Transverse colon (tissue), 4 donors: ENCODE measurements at places on chromosomes 7 and 10.

DNA sequence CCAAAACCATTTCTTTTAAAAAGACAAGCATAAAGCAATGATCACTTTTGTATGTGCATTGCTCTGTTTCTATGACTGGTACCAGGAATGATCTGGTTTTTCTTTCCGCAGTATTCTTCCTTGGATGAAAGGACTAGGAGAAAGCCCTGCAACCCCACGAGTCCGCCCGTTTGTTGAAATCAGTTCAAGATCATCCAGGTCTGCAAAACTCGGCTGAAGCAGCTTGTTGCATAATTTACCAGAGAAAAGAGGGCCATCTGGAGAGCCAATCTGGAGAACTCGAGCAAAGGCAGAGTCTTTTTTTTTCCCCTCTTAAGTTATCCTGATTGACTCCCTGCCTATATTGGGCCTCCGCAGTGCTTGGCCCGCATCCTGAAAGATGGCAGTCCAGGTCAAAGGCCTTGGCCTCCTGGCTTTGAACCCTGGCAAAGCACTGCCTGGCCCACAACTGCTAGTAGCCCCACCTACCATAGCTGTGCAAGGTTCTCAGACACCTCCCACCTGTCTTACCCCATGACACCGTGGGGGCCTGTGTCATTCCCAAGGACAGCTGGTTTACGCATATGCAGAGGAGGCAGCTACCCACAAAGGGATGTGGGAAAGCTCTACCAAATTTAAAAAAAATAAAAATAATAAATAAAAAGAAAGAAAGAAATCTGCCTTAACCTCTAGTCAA, 572.2 kb downstream of the INHBA start:
- DNase-seq = no peak

GRCh38 chr7:79998363-79998762, 136.3 kb upstream of the GNAI1 start:
- no peak for DNase-seq

- no peak for DNase-seq
Observed at GRCh38 chr10:66836057-66836456, 89.8 kb upstream of the LRRTM3 start.

DNA sequence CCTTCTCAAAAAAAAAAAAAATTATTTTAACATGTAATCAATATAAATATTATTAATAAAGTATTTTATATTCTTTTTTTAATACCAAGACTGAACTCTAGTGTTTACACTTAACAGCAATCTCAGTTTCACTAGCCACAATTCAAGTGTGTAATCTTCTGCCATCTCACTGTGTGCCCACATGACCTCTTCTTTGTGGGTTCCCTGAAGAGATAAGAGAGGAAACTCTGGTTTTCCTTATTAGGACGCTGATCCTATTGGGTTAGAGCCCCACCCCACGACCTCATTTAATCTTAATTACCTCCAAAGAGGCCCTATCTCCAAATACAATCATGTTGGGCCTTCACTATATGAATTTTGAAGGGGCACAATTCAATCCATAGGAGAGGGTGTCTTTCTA, 177.6 kb downstream of the STK31 start:
- DNase-seq = no peak

- no peak for DNase-seq
Observed at GRCh38 chr7:86657948-86658347, 14.2 kb downstream of the GRM3 start.

DNA sequence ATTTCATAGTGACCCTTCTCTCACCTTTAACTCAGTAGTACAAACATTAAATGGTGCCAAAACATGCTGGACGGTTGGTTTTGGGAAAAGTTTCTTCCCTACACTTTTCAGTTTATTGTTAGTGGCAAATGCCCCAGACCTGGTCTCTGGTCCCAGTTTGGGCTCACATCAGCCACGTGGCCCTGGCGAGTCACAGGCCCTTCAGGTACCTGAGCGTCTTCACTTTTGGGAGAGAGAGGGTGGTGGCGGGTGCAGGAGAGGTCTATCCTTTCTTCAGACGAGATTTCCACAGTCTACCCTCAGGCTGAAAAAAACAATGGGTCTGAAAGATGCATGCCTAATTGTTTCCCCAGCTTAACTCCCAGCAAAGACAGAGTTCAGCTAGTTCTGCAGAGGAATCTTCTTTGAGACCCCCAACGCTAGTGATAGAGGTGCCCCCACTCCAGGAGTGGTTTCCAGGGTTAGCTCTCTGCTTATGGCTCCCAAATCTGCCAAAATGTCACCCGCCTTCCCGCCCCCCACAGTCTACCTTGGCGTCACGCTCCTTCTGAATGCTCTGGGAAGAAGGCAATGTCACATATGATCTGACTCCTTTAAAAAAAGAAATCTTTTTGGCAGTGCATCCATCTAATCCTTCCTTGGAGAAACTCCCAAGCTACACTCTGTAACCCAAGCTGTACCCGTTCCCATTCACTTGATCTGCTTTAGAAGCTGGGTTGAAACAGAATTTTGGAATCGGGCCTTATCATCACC, 384.8 kb upstream of the FOXK1 start:
- no peak for DNase-seq

DNA sequence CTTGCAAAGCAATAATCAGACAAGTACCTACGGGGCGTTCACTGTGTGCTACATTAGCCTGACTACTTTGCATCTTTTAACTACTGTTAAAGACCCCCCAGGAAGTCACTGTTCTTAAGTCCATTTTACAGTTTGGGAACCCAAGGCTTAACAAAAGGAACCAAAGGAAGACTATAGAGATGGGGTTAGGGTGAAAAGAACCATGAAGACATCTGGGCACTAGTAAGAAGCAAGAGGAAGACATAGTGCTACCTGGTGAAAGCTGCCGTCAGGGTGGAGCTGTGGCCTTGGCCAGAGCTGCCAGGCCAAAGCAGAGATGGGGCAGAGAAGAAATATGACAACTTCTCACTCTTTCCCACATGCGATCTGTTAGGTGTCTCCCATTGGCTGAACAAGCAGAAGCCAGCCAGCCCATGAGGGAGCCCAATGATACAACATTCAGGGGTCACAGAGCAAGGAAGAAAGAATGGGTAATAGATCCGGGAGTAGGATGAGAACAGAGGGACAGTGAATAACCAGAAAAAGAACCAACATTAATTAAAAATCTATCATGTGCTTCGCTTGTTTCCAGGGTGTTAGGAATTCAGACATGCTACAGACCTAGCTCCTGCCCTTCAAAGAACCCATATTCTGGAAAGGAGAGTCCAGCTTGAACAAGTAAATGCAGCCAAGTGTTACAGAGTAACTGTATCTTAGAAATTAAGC, 85.4 kb downstream of the ARID5B start:
- no peak for DNase-seq

DNA sequence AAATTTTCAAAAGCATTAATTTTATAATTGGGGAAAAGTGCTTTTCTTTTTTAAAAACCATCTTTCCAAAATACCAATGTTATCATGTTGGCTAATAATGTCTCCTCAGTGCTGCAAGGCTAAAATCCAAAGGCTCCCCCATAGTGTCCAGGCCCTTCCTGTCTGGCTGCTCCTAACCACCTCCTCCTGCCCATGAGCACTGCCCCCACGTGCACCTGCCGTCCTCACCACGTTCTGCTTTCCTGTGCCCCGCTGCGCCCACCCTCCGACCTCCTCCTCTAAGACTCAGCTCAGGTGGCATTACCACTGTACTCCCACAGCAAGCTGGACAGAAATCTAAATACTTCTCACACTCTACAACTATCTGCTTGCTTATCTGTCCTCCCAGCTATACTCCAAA, 17.7 kb downstream of the PAXIP1 start:
- DNase-seq = no peak

DNA sequence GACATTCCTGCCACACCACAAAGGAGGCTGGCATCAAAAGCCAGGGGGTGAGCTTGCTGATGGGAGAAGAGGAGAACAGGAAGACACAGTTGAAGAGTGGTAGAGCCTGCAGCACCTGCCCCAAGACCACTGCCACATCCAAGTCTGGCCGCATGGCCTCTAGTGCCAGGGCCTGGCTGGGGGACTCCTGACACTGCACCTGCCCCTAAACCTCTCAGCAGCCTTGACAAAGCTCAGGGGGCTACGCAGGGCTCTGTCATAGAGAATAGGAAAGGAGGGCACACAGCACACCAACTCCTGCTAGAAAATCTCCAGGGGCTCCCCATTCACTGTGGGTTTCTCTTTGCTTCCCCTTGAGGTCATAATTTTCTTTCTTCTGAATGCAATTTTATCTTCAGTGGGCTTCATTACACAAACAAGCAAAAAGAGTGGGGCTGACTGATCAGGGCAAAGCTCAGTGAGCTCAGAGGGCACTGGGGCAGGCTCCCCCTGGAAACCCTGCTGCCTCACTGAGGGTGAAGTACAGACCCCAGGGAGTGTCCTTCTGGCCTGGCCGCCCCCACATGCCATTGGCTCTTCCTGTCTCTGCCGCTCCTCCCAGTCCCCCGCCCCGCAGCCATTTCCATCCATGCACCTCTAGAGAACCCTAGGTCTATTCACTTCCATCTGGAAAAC, 37.2 kb downstream of the VOPP1 start:
- DNase-seq = no peak
